ENCODE measurements at places on chromosomes 2 and 18.

GRCh38 chr18:58362027-58362575 lies 266.8 kb downstream of the ALPK2 start:
- DNase-seq = no peak

DNA sequence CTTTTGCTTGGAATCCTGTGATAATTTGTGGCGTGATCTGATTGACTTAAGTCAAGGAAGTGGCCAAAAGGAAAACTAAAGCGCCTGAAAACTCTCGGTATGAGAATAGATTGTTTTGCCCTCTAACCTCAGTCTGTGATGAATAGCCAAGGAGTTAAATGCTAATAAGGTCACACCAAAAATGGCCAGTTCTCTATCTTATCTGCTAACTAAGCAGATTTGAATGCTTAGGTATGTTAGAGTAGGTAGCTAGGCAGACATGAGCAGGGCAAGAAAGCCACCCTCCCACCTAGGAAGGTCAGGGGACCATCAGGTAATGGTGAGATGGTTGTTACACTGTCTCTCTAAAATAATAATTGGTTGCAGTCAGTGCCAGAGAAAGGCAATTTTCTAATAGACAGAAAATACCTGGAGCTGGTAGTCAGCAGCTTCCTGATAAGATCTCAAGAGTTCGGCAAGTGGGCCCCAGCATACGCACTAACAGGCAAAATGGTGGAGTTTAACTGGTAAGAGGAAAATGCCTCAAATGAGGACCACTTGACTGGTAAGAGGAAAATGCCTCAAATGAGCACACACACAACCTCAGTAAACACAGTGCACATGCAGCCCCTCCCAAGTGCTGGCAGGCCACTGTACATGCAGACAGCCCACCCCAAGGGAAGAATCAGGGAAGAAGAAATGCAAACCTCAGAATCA lies 468.4 kb downstream of the MBD2 start:
- DNase-seq = no peak

GRCh38 chr2:64568836-64569235 lies 44.7 kb downstream of the AFTPH start:
- no peak for DNase-seq

GRCh38 chr2:105274046-105274445 lies 32.5 kb downstream of the GPR45 start:
- no peak for DNase-seq

DNA sequence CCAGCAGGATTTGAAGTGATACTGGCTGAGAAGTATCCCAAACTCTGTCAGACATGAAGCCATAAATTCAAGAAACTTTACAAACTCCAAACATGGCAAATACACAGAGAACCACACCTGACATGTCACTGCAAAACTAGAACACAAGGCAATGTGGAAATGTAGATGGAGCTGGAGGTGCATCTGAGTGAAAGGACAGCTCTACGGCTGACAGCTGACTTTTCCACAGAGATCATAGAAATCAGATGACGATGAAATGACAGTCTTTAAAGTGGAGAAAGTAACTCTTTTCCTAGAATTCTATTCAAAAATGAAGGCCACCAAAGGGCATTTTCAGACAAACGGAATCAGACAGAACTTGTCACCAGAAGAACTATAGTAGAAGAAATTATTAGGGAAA lies 97.5 kb downstream of the LDLRAD4 start:
- DNase-seq = no peak

- no peak for DNase-seq
These were observed 3.3 kb upstream of the GPBAR1 start for GRCh38 chr2:218257390-218257981.

DNA sequence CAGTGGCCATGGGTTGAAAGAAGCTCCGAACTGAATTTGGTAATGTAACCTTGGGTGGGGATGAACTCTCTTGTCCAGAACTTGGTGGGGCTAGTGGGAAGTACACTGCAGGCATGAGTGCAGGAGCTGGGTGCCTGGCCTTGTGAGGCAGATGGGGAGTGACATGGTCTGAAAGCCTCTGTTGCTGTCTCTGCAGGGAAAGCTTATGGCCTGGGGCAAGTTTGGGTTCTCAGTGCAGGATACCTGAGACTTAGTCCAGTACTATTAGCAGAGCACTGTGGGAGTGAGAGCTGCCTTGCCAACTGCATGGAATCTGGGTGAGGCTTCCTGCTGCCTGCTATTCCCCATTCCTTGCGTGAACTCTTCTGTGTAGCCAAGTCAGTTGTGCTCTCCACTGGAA lies 1620.9 kb upstream of the NXPH2 start:
- no peak for DNase-seq

- no peak for DNase-seq
These were observed 4.0 kb downstream of the KANSL1L start for GRCh38 chr2:210167227-210167626.

DNA sequence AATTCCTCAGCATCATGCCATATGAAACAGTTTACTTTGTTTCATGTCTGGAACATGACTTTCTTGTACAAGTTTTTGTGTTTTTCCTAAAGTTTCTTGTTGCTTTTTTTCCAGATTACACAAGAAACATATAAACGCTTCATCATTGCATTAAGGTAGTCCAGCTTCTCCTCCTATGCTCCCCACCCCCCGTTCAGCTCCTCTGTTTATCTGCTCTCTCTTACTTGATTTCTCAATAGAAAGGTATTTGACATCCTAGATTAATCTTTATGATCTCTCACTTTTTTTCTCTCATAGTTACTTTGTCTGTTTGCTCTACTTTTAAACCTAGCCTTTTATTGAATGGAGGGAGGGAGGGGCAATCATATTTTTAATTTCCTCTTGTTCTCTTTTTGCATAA lies 25.4 kb downstream of the SLC40A1 start:
- DNase-seq = no peak

GRCh38 chr2:181330286-181330685 lies 126.9 kb upstream of the ITGA4 start:
- no peak for DNase-seq

DNA sequence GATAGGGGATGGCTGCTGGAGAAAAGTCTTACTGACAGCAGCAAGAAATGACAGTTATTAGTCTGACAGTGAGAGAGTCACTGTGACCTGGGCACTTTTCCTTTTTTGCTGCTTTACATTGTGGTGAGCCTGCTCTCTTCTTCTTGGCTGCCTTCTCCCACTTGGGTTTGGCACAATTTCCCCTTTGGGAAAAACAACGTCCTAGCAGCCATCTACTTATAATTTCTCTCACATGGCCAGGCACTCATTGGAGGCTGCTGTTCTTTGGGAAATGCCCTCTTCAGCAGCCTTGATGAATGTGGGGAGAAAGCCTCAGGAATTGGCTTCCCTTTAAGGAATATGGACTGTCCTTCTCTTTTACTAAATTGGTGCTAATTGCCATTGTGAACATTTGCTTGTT lies 60.4 kb upstream of the SLC1A4 start:
- no peak for DNase-seq

DNA sequence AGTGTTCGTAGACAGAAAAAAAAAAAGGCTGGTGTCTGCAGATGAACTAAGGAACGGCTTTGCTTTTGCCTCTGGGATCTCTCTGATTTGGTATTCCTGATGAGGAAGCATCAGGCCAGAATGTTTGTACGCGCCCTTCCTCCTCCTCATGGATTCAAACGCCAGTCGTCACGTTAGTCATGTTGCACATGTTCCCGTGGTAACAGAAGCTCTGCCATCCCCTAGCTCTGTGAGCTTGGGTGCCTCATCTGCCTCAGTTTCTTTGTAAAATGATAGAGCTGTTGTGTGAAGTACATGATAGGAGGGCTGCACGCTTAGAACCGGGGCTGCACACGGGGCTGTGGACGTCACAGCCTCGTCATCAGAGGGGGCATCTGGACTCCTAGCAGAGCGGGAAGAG lies 47.0 kb downstream of the TSHZ1 start:
- DNase-seq = no peak

DNA sequence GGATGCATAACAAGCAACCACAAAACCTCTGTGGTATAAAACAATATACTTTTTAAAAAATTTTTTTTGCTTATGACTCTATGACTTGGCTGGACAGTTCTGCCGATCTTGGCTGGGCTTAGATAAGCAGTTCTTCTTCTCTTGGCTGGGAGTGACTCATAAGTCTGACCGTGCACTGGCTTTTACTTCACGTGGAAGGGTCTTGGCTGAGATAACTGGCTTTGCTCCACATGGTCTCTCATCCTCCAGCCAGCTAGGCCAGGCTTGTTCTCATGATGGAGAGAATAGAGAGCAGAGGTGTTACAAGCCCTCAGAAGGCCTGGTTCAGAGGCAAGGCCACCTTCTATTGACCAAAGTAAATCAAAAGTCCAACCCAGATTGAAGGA lies 178.9 kb upstream of the SERPINE2 start:
- no peak for DNase-seq

GRCh38 chr18:72833471-72833870 lies 34.3 kb downstream of the NETO1 start:
- DNase-seq = no peak

DNA sequence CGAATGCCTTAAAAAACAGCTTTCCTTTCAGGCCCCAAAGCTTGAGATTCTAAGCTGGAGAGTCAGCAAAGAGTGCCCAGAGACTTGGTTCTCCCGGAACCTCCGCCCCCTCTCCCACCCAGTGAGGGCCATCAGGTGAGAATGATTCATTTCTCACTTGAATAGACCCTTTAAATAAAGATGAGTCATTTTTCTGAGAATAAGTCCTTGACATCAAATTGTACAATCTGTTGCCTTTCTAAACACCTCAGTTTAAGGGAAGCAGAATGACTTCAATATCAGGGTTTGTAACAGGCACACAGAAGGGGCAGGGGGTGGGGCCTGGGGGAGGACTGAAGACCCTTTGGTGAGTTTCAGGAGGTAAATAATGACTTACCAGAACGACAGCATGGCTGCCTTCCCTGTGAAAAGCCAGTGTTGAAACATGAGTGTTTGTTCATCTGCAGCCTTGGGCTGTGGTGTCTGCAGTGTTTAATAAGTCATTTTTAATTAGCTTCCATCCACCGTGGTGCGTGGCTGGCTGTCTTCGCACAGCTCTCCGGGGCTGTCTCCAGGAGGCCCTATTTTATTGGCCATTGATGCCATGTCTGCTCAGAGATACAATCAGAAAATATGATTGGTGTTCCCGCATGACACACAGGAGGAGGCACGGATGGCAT lies 134.9 kb upstream of the ZNF236 start:
- DNase-seq = no peak

DNA sequence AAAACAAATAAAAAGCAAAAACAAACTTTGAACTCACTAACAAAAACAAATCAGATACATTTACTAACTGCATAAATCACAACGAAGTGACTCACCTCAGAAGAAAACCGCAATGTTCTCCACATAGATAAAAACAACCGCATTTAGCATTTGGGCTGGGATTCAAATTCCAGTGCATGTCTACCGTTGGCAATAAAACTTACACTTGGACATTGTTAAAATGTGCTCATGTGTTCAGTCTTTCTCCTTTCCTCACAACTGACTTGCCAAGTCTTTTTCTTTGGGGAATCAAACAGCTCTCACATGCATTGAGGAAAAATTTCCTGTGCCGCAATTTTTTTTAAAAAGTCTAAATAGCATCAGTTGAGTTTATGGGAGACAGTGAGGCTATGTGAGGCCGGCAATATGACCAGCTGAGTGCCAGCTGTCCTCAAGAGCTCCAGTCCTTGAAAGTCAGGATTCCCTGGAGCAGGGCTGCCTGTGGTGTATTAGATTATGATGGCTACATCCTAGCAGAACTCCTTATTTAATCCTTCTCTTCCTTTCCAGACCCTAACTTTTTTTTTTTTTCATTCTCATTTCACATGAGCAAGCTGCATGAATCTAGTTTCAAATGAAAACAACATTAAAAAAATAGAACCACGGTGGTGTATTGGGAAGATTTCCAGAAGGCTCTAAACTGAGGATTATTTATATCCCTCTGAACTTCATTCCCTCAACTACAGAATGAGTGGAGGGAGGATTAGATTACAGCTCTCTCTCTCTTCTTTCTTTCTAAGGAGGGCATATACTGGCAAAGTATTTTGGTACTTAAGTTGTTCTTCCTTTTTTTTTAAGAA lies 70.2 kb upstream of the MEIS1 start:
- no peak for DNase-seq

DNA sequence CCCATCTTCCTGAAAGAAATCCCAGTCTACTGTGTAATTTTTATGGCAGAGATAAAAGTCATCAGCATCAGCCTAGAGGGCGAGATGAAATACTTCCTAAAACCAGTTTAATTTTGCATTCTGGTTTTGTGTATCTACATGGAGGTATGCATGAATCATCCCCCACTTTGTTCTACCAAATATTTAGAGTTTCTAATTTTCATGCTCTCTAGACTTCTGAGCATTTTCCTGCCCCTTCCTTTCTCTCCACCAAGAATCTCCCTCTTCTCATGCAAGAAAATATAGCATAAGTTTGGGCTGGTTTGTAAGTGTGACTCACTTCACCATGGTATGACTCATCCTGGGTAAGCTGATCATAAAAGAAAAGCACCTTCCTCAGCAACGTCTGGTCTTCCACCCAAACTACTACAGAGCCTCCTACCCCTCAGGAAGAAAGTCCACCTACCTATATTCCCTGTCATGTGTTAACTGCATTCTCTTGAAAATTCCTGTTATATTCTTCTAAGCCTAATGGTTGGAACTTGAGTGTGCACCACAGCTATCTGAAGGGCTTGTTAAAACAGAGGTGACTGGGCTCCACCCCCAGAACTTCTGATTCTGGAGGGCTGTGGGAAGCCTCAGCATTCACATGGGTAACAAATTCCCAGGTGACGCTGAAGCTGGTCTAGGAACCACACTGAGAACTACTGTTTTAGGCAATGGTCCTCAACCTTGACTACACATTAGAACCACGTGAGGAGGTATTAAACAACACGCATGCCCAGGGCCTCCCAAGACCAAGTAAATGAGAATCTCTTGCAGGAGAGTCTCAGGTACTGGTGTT lies 37.4 kb upstream of the RAPGEF4 start:
- no peak for DNase-seq

GRCh38 chr2:176573612-176574483 lies 304.6 kb downstream of the MTX2 start:
- no peak for DNase-seq

GRCh38 chr2:10427618-10427949 lies 20.5 kb downstream of the ODC1 start:
- DNase-seq = no peak

DNA sequence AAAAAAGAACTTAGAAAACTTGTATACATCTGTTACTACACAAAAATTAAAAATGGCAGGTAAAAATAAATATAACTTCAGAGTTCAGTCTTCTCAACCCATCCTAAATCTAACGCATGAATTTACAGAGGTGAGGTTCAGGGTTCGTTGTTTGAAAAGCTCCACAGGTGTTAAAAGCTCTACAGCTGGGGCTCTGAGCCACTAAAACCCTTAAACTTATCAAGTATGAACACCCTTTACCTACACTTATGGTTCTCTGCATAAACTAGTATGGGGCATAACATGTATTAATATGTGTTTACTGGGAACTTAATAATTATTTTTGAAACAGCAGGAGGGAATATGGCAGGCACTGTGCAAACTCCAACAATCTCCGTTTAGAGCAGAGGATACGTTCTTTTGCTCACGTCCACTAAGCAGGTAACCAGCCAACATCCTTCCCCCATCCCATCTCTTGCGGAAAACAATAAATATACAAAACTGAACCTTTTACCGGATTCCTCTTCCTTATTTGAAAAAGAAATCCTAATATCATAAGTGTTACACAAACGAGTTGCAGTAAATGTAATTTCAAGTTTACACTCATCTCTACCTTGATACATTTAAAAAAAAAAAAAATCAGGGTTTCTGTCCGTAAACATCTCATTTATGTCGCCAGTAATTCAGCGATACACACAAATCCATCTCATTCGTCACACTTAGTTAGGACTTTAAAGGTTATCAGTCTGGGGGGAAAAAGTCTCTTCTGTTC lies 1.3 kb downstream of the PIAS2 start:
- DNase-seq = no peak

Measured in cortex of kidney (tissue), 1 donor.